T1000 (cell line): ENCODE measurements at places on chromosomes 1 and 21.

DNA sequence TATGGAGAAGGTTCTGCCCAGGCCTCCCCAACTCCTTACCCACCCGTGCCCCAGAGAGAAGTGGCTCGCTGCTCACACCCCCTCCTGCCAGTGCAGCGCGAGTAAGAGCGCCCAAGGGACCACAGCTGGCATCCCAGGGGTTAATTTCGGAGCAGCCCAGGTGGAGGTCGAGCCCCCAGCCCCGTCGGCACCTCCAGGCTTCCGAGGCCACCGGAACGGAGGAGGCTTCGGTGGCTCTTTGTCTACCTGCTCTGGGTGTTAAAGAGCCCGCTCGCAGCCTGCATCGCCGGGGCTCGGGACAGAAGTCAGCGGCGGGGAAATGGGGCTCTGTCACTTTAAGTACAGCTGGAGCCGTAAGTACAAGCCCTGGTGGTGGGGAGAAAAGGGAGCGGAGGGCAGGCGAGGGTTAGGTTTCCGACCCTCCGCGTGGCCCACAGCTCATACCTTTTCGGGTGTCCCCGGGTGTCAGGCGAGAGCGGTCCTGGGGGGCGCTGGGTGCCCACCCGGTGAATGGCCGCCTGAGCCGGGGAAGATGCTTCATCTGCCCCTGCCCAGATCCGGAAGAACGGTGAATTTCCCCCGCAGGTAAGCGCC lies 89.4 kb upstream of the IPO9 start:
- DNase-seq, result no peak

DNA sequence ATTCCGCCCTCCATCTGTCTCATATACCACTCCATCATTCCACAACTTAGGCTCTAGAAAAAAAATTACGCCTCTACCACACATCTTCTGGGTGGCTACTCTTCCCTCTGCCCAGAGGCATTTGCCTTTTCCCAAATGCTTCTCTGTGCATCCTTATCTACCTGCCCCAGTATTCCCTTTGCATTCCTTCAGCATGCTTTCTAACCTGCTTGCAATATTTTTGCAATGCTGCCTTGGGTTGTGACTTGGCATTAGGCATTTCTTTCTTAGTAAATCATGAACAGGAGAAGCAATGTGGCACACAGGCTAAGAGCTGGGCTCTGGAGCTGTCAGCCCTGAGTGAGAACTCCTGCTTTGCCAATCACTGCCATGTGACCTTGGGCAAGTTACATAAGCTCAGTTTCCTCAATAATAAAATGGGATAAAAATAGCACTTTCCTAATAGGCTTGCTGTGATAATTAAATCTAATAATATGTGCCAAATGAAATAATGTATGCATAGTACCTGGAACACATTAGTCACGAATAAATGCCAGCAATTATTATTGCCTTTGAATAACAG lies 276.0 kb downstream of the ASTN1 start:
- no peak for DNase-seq

DNA sequence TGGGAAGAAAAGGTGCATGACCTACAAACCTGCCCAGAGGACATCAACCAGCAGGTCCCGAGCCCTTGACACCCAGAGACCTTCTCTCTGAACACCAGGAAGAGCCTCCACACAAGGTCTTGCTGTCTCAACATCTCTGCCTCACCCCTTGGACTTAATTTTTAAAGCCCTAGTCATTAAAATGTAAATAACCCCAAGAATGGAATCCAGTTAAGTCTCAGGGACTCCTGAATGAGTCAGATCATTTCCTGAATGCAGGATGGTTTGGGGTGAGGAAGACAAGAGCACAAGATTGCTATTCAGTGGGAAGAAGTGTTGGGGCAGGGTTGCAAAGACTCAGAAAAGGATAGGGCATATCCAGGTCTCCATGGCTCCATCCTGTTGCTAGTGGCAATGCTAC lies 17.8 kb upstream of the GRIK3 start:
- no peak for DNase-seq

DNA sequence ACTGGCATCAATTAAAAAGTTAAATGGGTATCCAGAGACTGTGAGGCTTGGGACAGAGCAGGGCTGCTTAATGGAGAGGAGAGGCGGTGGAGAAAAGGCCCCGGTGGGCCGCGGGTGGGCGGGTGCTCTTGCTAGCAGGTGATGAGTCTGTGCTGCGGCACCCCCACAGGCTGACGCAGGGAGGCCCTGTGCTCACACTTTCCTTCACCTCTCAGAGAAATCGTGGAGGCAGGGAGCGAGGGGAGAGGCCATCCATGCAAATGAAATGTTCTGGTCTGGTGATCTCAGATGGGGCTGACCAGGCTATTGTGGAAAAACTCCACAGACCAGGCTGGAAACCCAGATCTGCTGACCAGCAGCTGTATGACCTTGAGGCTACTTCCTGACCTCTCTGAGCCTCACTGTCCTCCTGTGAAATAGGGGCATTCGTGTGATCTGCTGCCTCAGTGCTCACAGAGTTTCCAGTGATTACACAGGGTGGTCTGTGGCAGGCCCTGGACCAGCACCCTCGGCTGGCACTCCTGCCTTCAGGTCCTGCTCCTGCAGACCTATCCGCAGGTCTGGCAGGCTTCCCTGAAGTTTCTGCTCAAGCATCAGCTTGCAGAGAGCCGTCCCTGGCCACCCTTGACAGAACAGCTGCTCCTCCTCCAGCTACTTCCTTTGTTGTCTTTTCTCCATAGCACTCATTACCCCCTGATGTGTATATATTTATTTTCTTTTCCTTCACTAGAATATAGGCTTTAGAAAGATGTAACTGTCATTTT lies 89.2 kb downstream of the BEND5 start:
- DNase-seq, result no peak

DNA sequence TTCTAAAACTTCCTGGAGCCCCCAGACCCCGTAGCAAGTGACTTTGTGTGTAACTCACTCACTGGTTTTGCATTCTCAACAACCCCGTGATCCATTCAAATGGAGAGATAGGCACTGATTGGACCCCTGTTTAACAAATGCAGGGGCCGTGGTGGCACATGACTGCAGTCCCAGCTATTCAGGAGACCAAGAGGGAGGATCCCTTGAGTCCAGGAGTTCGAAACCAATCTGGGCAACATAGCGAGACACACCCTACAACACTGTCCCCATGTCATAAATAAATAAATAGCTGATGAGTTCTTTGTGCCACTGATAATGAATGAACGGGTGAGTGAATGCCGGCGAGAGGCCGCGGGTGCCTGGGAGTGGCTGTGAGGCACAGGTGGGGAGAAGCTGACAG lies 59.4 kb upstream of the PAX7 start:
- DNase-seq, result no peak

DNA sequence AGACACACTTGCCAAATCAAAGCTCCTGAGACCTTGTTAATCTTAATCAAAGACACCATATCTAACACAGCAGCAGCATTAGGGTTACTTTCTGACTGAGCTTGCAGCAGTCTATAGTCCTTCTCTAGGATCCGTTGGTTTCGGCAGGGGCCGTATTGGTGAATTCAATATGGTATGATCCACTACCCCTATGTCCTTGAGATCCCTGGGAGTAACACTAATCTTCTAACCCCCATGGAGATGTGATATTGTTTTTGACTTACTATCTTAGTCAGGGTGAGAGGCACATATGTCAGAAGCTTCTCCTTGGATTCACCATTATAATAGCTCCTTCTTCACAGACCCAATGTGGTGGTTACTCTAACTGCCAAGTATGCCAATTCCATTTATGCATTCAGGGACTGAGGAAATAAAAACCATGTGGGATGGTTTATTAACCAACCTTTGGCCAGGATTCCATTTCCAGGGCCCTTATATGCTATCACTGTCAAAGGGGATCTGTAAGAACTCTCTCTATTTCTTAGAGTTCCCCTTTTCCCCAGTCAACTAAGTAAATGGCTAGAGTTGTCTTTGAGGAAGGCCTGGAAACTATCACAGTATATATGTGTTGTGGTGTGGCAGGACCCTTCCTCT lies 673.6 kb upstream of the USP24 start:
- DNase-seq, result no peak

GRCh38 chr1:111742938-111743549 lies 3.8 kb upstream of the INKA2 start:
- DNase-seq, result peak; percentile 69

DNA sequence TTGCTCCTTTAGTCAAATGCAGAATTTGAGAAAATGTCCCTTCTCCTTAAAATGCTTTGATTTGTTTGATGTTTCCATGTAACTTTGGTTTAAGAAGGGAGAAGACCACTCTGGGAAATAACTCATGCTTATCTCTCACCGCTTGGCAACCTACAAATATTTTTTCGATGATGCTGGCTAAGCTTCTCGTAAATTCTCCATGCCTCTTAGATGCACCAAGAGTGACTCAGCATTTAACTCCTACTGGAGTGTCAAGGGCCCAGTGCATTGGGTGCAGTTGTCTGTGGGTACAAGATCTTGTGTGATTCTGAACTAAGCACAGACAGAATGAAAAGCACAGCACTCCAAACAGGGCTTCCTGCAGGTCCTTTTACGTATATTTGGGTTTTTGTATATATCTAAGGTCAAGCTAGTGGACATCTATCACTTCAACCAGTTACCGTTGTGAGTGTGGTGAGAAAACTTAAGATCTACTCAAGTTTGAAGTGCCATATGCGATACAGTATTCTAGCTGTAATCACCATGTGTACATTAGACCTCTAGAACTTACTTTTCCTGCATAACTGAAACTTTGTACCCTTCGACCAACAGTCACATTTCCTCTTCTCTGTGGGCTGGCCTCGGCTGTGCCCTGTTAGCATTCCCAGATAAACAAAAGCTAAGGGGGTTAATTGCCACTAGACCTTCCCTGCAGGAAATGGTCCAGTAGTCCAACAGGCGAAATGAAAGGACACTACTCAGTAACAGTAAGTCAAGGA lies 55.8 kb downstream of the COL18A1 start:
- peak; percentile 35 for DNase-seq

GRCh38 chr1:19312782-19313635 lies 883 bp downstream of the SLC66A1 start:
- DNase-seq, result no peak

DNA sequence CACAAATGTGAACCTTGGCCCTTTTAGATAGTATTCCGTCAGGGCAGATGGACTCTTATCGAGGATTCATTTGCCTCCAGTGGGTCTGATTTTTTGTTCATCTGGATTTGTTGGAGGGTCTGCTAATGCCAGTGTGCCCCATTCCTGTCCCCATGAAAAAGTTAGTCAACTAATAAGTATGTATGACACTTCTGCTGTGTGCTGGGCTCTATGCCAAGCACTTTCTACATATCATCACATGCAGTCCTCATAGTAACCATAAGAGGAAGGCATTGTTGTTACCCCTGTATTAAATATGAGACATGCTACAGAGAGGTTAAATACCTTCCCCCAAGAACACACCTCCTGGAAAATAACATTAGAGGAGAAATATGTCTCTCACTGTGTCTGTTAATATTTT lies 46.6 kb upstream of the MAB21L3 start:
- DNase-seq, result no peak

- DNase-seq, result no peak
These were observed at the start of gene HEYL for GRCh38 chr1:39639305-39640130. Gene HEYL, minus strand, starts transcription at chr1:39639643. Its CDS starts 18 bp downstream, at chr1:39639625.

DNA sequence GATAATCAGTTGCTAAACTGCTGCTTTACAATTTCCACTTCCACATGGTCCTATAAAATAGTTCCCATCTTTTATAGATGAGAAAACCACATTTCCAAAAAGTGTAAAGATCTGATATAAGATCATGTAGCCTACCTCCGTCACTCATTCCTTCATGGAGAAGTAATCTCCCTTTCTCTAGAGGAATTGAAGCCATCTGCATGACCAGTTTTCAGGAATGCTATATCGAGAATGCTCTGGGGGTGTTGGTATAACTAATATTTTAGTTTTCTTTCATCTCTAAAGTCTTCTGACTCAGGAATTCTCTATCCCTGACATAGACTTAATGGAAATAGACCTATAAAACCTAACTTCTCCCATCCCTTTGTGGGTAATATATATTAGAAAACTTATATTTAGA lies 173.0 kb upstream of the UBE2U start:
- DNase-seq, result no peak

DNA sequence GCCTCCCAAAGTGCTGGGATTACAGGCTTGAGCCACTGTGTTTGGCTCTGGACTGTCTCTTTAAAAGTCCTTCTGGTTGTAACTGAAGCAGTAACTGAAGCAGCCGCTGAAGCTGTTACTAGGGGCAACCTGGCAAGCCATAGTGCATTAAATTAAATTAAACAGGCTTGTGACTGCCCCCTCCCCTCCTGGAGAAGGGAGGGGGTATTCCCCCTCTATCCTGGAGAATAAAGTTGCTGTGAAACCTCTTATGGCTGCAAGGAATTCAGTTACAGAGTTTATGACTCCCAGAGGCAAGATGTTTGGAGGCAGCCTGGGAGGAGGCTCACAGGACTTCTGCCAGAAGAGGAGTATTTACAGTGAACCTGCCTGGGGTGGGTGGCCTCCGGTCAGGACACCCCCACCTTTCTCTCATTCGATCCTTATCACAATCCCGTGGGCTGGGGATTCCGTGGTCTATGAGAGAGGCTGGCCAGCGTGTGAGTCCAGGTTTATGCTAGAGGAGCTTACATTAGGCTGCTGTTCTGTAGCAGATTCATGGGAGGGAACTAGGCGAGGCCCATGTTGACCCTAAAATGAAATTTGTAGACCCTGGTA lies 8.3 kb downstream of the TTC22 start:
- DNase-seq, result no peak

DNA sequence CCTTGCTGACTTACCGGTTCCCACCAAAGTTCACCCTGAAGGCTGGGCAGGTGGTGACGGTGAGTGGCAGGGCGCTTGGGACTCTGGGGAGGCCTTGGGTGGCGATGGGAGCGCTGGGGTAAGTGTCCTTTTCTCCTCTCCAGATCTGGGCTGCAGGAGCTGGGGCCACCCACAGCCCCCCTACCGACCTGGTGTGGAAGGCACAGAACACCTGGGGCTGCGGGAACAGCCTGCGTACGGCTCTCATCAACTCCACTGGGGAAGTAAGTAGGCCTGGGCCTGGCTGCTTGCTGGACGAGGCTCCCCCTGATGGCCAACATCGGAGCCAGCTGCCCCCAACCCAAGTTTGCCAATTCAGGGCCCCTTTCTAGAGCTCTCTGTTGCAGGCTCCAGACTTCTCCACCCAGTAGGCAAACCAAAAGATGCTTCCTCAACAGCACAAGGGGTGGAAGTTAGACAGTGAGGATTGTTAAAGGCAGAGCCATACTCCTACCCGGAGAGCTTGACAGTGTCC lies 16.4 kb upstream of the SEMA4A start:
- no peak for DNase-seq

- no peak for DNase-seq
These were observed 12.6 kb downstream of the SLC41A1 start for GRCh38 chr1:205800427-205800826.

- no peak for DNase-seq
These were observed 24.4 kb downstream of the CAP1 start for GRCh38 chr1:40064797-40065499.
